ENCODE measurements at places on chromosomes 7 and 10.

DNA sequence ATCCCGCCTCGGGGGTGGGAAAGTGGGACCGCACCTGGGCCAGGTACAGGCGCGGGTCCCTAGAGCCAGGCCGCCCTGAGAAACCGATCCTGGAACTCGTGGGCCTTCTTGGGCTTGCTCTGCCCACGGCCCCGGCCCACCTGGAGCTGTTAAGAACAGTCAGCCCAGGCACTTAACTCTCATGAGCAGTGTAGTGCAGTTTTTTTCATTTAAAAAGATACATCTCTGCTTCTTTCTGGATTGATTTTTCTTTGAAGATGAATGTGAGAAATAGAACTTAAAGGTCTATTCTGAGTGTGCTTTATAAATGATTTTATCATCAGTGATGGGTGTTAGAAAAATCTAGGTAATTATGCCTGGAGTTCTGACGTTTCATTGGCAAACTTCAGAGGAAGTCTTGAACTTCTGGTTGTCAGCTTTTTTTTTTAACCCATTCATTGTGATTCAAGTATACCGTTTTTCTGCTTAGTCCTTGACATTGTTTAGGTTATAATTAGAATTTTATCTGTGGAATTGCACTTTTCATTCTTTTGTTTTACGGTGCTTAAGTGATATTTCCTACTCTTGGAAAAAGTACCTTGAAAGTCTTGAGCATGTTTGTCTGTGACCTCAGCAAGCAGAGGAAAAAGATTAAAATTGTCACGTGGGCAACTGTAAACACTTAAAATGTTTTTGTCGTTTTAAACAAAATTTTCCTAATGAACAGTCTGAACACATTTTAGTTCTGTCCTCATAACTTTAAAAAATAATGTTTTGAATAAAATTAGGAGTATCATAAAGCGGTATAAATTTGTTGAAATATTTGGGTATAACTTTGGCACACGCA is 906 bp downstream of the CDK1 start:
- no peak for DNase-seq

GRCh38 chr7:29077854-29078253 is 68.5 kb downstream of the CPVL start:
- no peak for DNase-seq

- no peak for DNase-seq
Measured at GRCh38 chr7:155919391-155920067, 107.3 kb upstream of the SHH start.

DNA sequence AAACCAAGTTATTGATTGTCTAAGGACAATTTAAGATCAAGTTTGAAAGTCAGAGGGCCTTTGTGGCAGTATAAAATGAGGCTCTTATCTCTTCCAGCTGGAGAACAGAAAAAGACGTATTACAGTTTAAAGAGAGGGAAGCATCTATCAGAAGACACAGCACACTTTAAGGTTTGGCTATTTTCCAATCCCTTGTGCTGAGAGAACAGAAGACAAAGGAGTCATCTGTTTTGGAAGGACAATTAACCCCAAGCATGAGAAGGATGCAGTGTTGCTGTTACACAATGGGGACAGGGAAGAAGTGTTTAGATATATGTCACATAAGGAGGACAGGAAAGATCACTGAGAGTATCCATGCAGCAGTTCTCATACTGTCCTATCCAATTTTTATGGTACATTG is 1224.2 kb upstream of the SORCS1 start:
- DNase-seq: no peak

- no peak for DNase-seq
Measured at GRCh38 chr7:124031919-124032318, 948 bp downstream of the TMEM229A start.

DNA sequence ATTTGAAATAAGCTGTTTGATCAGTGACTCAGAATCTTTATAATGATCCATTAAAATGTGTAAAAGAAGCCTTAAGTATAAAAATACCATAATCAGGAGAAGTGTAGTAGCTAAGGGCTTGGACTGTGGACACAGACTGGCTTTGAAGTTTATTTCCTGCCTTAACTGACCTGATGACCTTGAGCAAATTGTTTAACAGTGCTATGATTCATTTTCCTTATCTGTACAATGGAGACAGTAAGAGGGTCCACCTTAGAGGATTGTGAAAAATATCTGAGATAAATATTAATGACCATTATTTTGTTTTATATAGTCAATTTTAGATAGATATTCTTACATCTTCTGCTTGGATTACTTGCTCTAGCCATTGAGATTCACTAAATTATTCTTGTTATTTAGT is 13.3 kb upstream of the RPA3 start:
- no peak for DNase-seq

- no peak for DNase-seq
Measured at GRCh38 chr10:72261784-72262404, 11.8 kb upstream of the DDIT4 start.
